Activated CD8-positive, alpha-beta memory T cell treated with anti-CD3 and anti-CD28 coated beads for 1 hour (primary cell): ENCODE measurements at places on chromosomes 1 and 21.

DNA sequence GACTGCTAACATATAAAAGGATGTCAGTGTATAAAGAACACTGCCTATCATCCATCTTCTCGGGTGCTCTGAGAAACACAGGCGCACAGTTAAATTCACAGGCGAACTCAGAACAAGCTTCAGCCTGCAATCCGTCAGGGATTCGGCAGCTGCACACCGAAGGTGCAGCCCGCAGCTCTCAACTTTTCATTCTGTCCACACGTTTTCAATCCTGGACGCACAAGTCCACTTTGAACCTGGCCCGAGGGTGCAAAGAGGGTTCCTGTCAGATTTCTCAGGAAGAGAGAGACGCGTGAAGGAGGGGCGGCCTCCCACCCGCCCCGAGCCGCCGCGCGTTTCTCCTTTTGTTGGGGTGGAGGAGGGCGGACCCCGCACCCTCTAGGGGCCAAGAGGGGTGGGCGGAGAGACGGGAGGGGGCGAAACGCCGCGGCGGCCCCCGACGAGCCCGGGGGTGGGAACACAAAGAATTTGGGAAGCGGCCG, 724 bp downstream of the DOCK7 start:
- DNase-seq = no peak

GRCh38 chr1:241217516-241217915, 139.5 kb downstream of the RGS7 start:
- DNase-seq = no peak

DNA sequence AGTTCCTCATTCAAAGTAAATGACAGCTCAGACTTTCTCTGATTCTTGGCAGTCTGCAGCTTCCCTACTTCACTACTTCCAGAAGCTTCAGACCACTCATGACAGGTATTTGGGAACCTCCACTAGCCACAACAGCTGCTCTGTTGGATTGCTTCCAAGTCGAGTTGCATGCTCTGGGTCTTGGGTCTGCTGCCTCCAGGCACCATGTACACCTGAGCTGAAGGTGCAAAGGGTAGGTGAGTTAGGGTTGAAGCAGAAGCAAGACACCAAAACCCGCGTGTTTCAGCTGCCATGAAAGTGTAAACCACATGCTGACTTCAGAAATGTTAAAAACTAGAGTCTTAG, 62.7 kb downstream of the ZNF684 start:
- DNase-seq = no peak

GRCh38 chr1:94980582-94981574, 54.0 kb upstream of the CNN3 start:
- no peak for DNase-seq

DNA sequence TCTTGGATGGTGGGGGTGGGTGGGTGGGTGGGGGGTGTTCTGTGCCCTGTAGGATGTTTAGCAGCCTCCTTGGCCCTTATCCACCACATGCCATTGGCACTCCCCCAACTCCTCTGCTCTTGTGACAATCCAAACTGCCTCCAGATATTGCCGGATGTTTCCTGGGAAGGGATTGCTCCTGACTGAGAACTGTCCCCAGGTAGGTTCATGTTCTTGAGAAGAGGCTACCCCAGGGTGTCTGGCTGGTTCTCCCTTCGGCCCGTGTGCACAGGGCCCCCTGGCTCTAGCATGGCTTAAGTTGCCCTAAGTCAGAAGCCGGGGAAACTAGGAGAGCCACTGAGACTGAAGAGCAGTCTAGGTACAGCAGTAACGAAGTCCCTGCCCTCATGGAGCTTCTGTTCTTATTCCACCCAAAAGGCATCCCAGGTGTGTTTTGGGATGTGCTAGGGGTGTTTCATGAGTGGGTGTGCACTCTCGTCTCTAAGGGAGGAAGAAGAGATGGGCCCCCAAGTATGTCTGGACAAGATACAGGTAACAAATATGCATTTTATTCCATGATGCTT, 19.8 kb upstream of the THRAP3 start:
- DNase-seq = no peak

DNA sequence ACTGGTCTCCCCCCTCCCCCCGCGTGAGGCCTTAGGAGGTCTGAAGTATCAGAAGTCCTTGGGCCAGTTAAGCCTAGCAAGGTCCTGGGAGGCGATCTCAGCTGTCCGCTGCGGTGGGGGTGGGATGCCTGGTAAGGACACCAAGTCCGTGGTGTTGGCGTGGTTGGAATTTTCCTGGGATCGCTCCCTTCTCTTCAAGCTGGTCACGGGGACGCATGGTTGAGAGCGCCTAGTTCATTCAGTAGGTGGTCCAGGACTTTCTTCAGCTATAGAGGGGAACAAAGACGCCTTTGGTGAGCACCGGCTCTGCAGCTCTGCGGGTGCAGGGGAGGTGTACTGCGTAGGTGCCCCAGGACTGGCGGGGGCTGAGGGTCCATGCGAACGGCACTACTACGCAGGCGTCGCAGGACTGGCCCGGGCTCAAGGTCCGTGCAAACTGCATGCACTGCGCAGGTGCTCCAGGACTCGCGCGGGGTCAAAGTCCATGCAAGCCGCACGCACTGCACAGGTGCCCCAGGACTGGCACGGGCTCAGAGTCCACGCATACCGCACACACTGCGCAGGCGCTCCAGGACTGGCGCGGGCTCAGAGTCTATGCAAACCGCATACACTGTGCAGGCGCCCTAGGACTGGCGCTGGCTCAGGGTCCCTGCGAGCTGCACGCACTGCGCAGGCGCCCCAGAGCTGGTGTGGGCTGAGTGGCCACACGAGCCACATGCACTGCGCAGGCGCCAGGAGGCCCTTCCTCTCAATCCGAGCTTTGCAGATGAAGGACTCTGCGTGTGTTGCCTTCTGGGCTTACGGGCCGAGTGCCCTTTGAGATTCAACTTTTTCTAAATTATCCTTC, 36.6 kb upstream of the HMGN1 start:
- DNase-seq = no peak

GRCh38 chr1:10361515-10361914, 37.3 kb upstream of the PGD start:
- DNase-seq = no peak
